NCI-H1092 (cell line): ENCODE measurements at places on chromosomes 11 and 22.

GRCh38 chr11:11186249-11186648 is 166.8 kb downstream of the CSNK2A3 start:
- DNase-seq, result no peak

- no peak for DNase-seq
Measured at GRCh38 chr11:35079611-35080010, 59.4 kb upstream of the CD44 start.

DNA sequence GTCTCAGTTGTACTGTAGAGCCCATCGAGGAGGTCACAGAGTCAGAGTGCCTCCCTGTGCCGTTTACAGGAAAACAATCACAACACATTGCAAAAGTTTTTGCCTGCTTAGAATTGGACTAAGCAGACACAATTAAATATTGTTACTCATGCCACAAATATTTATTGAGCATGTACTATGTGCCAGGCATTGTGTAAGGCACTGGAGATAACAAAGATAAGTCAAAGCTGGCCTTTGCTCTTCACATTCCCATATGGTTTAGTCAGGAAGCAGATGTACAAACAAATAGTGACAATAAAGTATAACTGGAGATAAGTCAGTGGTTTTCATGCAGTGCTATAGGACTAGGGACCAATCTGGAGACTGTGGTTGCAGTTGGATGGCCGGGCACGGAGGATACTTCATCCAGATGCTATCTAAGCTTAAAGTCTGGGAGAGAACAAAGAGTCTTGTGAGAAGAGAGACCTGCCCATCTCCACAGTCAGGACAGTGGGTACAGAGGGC is 550.7 kb downstream of the INSC start:
- DNase-seq, result no peak

- no peak for DNase-seq
Measured at GRCh38 chr11:109088086-109088485, 333.9 kb upstream of the C11orf87 start.

DNA sequence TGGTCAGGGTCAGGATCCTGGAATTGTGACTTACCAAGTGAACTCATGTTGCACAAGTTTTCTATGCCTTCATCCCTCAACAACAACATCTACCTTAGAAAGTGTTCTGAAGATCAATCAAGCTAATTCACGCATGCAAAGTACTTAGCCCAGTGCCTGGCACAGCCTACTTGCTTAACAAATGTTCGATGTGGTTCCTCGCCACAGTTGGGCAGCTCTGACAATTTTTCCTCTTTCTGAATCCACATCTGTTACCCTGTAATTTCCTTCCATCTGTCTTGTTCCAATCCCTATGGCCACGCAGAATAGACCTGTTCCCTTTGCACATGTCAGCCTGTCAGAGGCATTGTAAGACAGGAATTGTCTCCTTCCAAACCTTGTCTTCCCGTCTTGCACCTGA is 1415.2 kb downstream of the TBC1D22A start:
- no peak for DNase-seq

GRCh38 chr11:109507331-109507730 is 85.3 kb downstream of the C11orf87 start:
- no peak for DNase-seq
